ENCODE measurements at places on chromosomes 4 and X.

DNA sequence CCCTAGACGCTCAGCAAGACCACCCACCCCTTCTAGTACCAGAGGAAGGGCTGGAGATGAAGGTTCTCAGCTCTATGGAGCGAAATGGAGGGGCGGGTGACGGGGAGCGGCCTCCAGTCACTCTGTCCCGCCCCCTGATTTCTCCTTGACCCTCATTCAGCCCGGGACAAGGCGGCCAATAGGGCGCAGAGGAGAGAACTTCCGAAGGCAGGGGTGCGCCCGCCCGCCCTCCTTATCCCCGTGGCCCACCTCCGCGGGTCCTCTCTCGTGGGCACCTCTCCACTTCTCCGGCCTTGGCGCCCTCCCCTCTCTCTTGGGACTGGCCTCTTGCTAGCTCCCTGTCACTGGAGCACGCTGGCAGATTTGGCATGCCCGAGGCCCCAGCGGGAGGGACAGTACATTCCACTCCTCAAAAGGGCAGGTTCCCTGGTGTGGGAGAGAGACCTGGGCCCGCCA lies 1.1 kb upstream of the SEPTIN6 start:
- no peak for DNase-seq

GRCh38 chr4:138241281-138242075 lies 671 bp downstream of the SLC7A11 start:
- no peak for DNase-seq

GRCh38 chr4:86657910-86658309 lies 63.8 kb downstream of the PTPN13 start:
- DNase-seq, result no peak

DNA sequence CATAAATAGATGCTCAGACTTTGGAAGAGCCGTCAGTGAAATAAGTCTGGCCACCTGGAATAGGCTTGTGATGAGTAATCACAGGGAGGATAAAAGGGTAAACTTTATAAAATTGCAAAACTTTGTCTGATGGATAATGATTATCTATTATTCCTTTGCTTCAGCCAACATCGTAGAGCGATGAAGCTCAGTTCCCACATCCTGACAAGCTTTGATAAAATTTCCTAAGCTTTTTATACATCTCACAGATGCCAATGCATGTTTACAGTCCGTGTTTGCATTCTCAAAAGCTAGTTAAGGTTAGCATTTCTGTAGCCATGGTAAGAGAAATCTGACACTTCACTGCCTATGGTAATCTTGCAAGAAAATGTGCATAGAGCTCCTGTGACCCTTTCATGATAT lies 15.4 kb upstream of the UGDH start:
- no peak for DNase-seq

- DNase-seq, result no peak
These were observed 5.2 kb upstream of the ENAM start for GRCh38 chr4:70623323-70623722.

- no peak for DNase-seq
These were observed 17.5 kb downstream of the PLP1 start for GRCh38 chrX:103794119-103794518.

DNA sequence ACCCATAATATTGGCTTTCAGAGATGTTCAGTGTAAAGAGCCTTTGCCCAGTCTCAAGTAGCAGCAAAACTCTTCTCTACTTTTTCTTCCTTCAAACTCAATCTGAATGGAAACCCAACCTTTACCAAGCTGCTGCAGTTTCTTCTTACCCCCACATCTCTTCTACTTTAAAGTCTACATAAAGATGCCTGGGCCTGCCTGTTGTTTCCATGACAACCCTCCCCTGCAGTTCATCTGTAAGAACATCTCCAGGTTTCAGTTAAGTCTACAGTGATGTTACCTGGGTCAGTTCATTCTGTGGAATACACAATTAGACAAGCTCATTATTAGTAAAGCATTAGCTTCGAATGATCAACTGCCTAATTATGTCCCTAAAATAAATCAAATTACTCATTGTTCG lies 81.4 kb downstream of the SPANXN3 start:
- DNase-seq, result no peak

DNA sequence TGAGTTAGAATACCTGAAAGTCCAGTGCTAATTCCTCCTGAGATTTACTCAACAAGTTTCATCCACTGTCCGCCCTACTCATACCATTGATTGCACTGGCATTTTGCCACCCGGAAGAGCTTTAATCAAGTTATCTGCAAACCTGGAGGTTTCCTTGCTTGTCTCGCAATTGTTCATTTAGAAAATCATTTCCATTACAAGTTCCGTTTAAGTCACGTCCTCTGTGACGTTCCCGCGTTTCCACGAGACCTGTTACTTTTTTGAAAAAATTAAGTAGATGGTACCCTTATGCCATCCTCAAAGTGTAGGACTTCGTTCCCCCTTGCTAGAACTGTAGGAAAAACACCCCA lies 761 bp upstream of the FRYL start:
- DNase-seq, result peak; percentile 31

- DNase-seq, result no peak
These were observed 33.7 kb downstream of the DHX15 start for GRCh38 chr4:24550441-24551175.

- DNase-seq, result no peak
These were observed 7.8 kb downstream of the PNCK start for GRCh38 chrX:153665726-153666306.

DNA sequence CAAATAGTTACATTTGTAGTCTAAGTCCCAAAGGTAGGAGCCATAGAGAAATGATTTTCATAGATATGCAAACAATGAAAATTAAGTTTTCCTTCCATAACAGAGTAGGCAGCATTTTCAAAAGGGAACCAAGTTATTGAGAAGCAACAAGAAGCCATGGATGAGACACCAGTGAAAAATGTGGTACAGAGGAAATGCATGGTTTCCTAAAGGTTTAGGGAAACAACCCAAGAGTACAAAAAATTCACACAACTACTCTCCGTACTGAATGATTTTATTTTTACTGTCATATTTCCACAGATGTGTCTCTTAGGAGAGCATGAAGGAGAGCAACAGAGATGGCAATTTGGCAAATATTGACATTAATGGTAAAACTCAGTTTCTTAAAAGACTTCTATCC lies 1408.9 kb upstream of the PCDH7 start:
- DNase-seq, result no peak

DNA sequence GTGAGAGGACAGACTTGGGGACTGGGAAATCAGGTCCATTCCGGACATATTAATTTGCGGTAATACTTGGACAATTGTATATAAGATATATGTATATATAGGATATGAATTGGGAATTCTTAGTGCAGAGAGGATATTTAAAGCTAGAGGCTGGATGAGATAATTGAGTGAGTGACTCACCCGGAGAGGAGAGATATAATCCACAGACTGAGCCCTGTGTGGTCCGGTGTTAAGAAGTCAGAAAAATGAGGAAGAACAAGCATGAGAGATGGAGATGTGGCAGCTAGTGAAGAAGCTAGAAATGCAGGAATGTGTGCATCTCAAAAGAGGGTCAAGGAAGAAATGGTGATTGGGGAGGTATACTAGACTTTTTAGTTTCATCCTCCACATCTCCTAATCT lies 336.2 kb downstream of the SLC7A11 start:
- no peak for DNase-seq

- DNase-seq, result no peak
These were observed 44.7 kb downstream of the PHOX2B start for GRCh38 chr4:41703785-41704184.

- no peak for DNase-seq
These were observed 2.5 kb downstream of the SH3BP2 start for GRCh38 chr4:2795300-2795892.

GRCh38 chr4:147160908-147161513 lies 215.3 kb upstream of the TTC29 start:
- DNase-seq, result peak; percentile 24

- DNase-seq, result no peak
These were observed 37.8 kb upstream of the PCDH19 start for GRCh38 chrX:100447655-100448397.

DNA sequence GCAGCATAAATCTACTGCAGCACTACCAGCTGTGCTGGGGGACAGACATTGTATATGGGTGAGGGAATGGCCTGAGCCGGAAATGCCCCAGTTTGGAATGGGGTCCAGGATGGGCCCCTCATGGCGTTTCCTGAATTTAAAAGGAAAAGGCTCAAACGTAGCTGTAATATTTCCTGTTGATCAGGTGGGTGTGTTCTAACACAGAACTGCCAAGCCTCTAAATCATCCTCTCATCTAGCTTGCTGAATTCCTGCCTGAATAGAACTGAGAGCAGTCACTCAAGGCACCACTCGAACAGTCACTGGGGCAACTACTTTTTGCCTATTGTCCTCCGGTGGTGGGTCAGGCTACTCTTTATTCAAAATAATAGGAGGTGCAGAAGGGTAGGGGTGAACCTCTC lies 28.7 kb downstream of the ADH6 start:
- DNase-seq, result no peak

- no peak for DNase-seq
These were observed 430.3 kb downstream of the SPRY1 start for GRCh38 chr4:123826896-123827295.
